ENCODE measurements at places on chromosomes 1 and 21.

- DNase-seq = no peak
These were observed 108.2 kb downstream of the MRPS6 start for GRCh38 chr21:34181431-34182039.

GRCh38 chr1:63912643-63913042, 138.8 kb downstream of the ROR1 start:
- DNase-seq = no peak

- peak; percentile 21 for DNase-seq
These were observed 1.7 kb downstream of the CAMK1G start for GRCh38 chr1:209585197-209585596.

DNA sequence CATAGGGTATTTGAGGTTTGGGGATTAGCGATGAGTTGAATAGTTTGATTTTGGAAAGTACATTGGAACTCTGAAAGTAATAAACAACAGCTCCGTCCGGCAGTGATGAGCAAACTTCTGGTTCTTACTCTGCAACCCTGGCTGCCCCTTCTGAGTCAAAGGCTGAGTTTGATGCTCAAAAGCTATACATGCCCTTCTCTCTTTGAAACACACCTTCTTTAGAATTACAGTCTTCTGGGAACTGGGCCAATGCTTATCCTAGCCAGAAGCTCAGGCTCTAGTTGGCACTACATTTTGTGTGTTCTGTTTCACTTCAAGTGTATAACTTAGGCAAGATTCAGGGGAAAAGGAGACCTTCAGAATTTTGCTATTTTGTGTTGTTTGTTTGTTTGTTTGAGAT, 9.3 kb downstream of the AHCYL1 start:
- DNase-seq = no peak

GRCh38 chr1:181011301-181012202, 11.1 kb downstream of the STX6 start:
- DNase-seq = peak; percentile 11

- no peak for DNase-seq
These were observed 43.5 kb downstream of the TRIM33 start for GRCh38 chr1:114467491-114467890.

GRCh38 chr1:183011859-183012258, 11.4 kb upstream of the LAMC1 start:
- no peak for DNase-seq

- no peak for DNase-seq
These were observed 99.5 kb downstream of the BCAR3 start for GRCh38 chr1:93581917-93582850.

DNA sequence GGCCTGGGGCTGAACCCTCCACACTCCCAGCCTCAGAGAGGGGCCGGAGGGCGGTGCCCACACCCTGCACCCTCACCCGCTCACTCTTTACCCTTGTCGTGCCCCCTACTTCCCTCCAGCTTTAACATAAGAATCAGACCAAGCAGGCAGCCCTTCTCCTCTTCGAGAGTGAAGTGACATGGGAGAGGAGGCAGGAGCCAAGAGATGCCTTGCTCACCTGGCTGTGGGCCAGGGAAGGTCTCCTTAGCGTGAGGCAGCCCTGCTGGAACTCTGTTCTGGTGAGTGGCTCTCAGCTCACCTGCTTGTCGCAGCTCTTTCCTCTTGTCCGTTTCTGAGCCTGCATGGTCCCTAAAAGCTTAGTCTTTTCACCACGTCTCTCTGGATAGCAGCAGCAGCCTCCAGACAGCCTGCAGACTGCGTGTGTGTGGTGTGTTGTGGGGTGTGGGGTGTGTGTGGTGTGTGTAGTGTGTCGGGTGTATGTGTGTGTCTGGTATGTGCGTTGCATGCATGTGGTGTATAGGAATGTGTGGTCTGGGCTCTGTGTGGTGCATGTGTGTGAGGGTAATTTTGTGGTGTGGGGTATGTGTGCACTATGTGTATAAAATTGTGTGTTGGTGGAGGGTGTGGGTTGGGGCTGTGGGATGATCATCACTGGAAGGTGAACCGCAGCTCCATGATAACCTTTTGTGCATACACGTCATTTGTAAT, 86.7 kb downstream of the CCDC185 start:
- DNase-seq = no peak

DNA sequence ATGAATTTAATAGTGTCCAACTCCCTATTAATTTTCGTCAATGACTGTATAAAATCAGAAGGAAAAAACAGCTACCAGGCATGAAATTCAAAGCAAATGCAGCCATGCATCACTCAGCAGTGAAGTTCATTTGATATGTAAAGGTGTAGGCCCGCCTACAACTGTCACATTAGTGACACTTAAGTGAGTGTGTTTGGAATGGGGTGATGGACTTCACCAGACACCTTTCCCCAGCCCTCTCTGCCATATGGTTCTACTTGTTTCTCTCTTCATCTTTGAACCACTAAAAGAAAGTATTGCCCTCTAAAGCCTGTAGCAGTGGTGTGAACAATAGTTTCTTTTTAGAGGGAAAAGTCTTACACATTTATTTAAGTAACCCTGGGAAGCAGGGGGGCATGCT, 124.0 kb downstream of the SIPA1L2 start:
- no peak for DNase-seq

DNA sequence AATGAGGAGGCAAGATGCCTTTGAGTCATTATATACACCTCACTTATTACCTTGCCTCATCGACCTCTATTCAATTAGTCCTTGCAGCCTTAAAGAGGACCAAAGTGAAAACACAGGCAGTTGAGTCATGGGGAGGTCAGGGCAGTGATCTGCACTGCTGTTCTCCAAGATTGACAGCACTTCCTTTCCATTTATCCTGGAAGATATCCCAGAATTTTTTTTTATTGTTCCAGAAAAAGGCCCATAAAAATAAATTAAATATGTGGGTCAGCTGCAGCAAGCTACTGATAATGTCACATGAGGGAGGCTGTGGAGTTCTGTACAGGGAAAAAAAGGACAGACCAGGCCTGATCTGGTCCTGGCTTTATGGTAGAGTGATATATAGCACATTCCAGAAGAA, 33.2 kb upstream of the CDC42BPA start:
- peak; percentile 24 for DNase-seq

GRCh38 chr1:69794831-69795230, 227.1 kb downstream of the LRRC7 start:
- no peak for DNase-seq

- peak; percentile 14 for DNase-seq
These were observed 18.3 kb upstream of the HJV start for GRCh38 chr1:146039844-146040194.

- no peak for DNase-seq
These were observed 155.8 kb downstream of the TRIM33 start for GRCh38 chr1:114355240-114355639.

- DNase-seq = peak; percentile 82
These were observed 275.2 kb upstream of the C1orf105 start for GRCh38 chr1:172145231-172145651.

DNA sequence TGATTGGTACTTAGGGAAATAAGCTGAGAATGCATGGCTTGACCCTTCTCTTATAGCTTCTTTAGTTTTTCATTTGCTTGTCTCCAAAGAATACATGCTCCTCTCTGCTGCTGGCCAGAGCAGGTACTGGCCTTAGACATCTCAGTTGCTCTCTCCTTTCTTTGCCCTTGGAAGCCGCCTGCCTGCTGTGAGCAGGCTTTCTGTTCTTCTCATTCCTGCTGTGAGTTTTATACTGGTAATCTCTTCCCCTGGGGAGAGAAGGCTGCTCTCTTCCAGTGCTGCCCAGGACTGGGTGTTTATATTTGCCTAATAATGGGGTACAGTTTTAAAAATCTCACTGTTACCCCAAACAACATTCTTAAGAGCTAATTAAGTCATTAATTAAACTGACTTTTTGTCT, 323.5 kb upstream of the LRRC7 start:
- DNase-seq = no peak

- no peak for DNase-seq
These were observed 20.5 kb upstream of the CAPZB start for GRCh38 chr1:19505693-19506457.

GRCh38 chr1:160884579-160884978, 401 bp downstream of the ITLN1 start:
- DNase-seq = no peak

- no peak for DNase-seq
These were observed 50.6 kb downstream of the CD247 start for GRCh38 chr1:167467752-167468151.

- peak; percentile 62 for DNase-seq
These were observed 49.0 kb downstream of the BRINP2 start for GRCh38 chr1:177219554-177220458.

DNA sequence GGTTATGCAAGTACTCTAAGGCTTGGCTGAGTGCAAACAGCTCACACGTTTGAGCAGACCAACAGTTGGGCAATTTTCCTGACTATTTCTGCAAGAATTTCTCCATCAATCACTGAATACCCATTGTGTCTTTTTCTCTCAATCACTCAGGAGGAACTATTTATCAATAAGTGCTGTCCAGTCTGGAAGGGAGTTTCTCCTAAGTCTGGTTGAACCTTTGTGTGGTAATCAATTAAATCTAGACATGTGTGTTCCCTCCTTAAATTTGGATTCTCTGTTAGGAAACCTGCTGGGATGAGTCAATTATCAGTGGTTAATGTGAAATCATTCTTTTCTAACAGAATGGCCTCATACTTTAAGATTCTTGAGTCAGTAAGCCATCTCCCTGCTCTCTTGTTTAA, 6.8 kb upstream of the AADACL3 start:
- DNase-seq = no peak

DNA sequence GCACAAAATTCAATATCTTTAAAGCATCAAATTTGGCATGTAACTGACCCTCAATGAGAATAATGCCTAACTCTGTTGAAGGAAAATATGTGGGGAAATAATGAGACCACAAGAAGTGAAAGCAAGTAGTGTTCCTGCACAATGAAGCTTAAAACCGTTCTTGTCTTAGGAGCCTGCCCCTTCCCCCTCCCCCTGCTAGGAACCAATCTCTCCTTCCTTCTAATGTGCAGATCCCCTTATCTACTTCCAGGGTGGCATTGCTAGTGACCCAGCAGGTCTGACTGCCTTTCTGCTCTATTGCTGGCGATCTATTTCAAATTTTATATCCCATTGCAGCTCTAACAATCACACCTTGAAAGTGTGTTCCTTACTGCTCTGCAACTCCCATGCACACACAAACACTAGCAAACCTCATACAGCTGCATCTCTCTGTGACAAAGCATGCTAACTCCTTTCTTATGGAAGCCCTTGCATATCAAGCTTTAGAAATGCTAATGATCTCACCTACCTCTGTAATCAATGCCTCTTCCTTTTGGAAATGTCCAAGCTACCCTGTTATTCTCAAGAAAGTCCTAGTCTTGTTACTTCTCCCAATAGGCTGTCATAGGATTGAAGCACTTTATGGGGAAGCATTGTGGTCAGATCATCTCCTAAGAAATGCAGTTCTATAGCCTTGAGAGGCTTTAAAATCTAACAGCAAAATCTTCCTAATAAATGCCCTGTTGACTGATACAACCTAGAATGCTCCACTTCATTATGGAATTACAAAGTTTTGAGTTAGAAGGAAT, 26.5 kb downstream of the BCL9 start:
- no peak for DNase-seq

DNA sequence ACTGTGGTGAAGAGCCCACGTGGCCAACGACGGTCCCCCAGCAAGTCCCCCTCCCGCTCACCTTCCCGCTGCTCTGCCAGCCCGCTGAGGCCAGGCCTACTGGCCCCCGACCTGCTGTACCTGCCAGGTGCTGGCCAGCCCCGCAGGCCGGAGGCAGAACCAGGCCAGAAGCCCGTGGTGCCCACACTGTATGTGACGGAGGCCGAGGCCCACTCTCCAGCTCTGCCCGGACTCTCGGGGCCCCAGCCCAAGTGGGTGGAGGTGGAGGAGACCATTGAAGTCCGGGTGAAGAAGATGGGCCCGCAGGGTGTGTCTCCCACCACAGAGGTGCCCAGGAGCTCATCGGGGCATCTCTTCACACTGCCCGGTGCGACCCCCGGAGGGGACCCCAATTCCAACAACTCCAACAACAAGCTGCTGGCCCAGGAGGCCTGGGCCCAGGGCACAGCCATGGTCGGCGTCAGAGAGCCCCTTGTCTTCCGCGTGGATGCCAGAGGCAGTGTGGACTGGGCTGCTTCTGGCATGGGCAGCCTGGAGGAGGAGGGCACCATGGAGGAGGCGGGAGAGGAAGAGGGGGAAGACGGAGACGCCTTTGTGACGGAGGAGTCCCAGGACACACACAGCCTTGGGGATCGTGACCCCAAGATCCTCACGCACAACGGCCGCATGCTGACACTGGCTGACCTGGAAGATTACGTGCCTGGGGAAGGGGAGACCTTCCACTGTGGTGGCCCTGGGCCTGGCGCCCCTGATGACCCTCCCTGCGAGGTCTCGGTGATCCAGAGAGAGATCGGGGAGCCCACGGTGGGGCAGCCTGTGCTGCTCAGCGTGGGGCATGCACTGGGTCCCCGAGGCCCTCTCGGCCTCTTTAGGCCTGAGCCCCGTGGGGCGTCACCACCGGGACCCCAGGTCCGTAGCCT, 46.8 kb downstream of the TRIM11 start:
- DNase-seq = no peak

DNA sequence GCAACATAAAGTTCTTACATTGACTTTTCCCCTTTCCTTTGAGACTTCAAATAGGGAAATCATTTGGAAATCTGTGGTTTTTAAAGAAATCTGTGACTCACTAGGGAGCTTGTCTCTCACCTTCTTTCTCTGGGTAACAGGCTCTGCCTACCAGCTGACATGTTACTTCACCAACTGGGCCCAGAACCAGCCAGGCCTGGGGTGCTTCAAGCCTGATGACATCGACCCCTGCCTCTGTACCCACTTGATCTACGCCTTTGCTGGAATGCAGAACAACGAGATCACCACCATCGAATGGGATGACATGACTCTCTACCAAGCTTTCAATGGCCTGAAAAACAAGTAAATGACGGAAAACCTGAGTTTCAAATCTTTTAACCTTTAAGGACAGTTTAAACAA, 9.2 kb upstream of the CHIA start:
- no peak for DNase-seq

- peak; percentile 25 for DNase-seq
These were observed 1.5 kb upstream of the NEK7 start for GRCh38 chr1:198155253-198155652.

DNA sequence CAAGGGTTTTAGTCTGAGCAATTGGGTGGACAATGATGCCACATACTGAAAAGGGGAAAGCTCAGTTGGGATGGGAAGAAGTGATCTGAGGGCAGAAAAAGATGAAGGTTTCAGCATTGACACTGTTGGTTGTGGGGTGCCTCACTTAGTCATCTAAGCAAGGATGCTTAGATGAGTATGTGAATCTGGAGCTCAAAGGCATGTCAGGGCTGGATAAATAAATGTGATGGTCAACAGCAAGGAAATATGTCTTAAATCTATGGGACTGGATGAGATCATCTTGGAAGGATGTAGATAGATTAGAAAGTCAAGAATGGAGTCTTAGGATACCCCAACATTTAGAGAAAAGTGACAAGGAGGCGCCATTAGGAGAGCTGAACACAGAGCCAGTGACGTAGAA, 114.6 kb downstream of the ZBTB18 start:
- no peak for DNase-seq

- no peak for DNase-seq
These were observed 54.7 kb downstream of the DYRK1A start for GRCh38 chr21:37421306-37421705.

GRCh38 chr1:231387770-231388669, 34.1 kb downstream of the EGLN1 start:
- DNase-seq = peak; percentile 59

All from mesenchymal stem cell (in vitro differentiated cells and primary cell).